ENCODE measurements at places on chromosomes 5 and 9.

GRCh38 chr5:145449794-145450193 lies 385.3 kb downstream of the PRELID2 start:
- DNase-seq: no peak

DNA sequence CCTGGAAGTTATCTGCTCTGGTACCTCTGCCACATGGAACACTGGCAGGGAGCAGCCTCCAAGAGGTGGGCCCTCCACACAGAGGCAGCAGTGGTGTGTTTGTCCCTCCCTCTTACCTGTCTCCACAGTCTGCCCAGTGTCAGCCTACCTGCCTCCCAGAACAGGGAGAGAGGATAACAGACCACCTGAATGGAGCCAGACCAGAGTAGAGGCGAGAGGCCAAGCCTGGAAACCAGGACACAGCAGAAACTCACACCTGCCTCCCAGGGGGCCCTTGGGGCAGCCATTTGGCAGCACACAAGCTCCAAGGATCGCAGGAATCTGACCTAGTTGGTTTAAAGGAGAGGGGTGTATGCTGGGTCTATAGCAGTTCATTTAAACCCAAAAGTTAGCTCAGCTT lies 100.2 kb upstream of the ZNF366 start:
- DNase-seq: no peak

GRCh38 chr5:1755321-1755949 lies 44.2 kb downstream of the MRPL36 start:
- DNase-seq: no peak

DNA sequence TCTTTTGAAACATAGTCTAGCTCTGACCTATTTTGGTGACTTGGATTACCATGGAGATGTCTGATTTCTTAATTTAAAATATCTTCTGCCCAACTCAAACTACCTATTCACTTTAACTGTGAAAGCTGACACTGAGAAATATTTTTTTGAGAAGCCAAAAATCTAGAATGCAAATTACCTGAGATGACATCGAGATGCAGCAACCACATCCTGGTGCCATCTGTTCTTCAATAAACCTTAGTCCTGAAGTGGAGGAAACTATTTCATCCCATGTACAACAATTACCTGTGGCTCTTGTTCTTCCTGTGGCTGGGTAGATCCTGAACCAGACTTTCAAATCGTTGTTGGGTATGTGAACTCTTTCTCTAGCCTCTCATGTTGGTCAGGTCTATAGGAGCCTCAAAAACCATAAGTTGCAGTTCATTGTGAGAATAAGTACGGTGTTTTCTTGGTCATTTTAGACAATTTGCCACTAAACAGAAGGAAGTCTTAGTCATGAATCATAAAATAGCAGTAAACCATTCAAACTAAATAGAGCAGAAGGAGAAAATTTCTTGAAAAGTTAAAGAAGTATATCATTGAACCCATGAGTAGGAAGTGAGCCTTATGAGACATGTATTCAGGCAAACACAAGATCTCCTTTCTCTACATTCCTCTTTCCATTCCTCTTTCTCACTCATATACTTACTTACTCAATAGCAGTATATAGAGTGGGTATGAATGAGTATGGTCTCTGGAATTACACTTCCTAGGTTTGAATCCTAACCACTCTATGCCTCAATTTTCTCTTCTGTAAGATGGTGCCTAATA lies 176.0 kb downstream of the HMHB1 start:
- DNase-seq: no peak

GRCh38 chr9:131732061-131732526 lies 7.8 kb downstream of the RAPGEF1 start:
- no peak for DNase-seq

- no peak for DNase-seq
These were observed 322 bp upstream of the SH3GL2 start for GRCh38 chr9:17578577-17578910.
